ENCODE measurements at places on chromosomes 7 and 10. TPM values are rescaled to one million over a fixed set of nuclear protein-coding genes. Genes with fewer than 3 reads are reported as not detected.

The GRID2IP gene
- total RNA-seq = 0.21 TPM

The ANXA8L1 gene
- not detected for total RNA-seq

The CDK1 gene
- 153 TPM for total RNA-seq

The SLC39A12 gene
- total RNA-seq = not detected

The IKZF1 gene
- total RNA-seq = 216 TPM

The LAMB1 gene
- total RNA-seq = not detected

The TPST1 gene
- 0.62 TPM for total RNA-seq

The AKR1D1 gene
- total RNA-seq = not detected

The ANLN gene
- 46.6 TPM for total RNA-seq

The UTF1 gene
- not detected for total RNA-seq

The VAX1 gene
- total RNA-seq = not detected

DNA sequence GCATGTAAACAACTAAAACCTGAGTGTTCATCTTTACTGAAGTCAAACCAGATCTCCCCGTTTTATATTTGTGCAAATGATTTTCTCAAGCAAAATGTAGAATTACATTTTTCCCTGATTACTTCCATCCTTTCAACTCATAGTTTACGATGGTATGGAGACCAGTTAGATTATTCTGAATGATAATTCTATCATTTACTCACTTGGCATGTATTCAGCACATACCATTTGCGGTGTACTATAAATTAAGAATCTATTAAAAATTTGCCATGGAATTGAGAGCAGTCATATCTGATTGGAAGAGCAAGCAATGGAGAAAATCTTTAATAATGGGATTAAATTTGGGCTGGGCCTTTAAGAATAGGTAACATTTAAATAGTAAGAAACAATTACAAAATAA lies 22.4 kb downstream of the DNAJC1 start:
- no peak for DNase-seq

DNA sequence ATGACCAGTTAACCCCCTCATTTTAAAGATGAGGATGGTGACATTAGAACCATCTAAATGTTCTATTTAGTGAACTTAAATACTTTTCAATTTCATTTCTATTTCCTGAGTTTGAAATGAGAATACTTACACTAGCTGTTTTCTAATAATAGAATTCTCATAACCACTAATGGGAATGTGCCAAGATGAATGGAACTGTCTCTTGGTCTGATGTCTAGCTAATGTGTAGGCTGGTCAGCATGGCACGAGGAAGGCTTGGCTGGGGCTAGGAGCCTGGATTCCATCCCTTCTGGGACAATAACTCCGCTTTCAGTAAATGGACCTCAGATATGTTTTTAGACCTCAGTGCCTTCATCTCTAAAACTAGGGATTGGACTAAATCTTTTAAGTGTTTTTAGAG lies 185.8 kb upstream of the NRP1 start:
- DNase-seq = no peak

DNA sequence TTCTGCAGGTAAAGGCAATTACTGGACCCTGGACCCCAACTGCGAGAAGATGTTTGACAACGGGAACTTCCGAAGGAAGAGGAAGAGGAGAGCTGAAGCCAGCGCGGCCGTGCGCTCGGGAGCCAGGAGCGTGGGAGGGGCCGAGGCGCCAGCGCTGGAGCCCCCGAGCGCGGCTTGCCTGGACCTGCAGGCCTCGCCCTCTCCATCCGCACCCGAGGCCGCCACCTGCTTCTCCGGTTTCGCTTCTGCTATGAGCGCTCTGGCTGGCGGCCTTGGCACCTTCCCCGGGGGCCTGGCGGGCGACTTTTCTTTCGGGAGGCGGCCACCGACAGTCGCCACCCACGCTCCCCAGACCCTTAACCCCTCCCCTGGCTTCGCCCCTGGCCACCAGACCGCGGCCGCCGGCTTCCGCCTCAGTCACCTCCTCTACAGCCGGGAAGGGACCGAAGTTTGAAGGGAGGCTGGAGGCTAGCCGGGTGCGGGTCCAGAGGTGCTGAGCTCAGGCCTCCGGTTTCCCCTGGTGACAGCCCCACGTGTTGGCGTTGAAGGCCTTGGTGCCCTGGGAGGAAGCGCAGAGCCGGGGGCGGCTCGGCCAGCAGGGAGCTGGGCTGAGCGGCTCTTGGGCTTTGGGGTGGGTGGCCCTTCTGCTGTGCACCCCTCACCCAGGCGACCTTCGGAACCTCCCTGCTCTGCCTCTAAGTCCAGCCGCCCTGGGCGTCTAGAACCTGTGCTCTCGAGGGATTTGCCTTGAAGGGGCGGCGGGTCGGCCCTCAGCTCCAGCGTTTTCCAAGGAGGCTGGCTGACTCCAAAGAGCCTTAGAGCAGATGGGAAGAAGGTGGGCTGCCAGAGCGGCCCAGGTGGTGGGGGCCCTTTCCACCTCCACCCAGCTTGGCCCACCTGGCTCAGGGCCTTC lies 1.8 kb downstream of the FOXI2 start:
- DNase-seq = no peak

DNA sequence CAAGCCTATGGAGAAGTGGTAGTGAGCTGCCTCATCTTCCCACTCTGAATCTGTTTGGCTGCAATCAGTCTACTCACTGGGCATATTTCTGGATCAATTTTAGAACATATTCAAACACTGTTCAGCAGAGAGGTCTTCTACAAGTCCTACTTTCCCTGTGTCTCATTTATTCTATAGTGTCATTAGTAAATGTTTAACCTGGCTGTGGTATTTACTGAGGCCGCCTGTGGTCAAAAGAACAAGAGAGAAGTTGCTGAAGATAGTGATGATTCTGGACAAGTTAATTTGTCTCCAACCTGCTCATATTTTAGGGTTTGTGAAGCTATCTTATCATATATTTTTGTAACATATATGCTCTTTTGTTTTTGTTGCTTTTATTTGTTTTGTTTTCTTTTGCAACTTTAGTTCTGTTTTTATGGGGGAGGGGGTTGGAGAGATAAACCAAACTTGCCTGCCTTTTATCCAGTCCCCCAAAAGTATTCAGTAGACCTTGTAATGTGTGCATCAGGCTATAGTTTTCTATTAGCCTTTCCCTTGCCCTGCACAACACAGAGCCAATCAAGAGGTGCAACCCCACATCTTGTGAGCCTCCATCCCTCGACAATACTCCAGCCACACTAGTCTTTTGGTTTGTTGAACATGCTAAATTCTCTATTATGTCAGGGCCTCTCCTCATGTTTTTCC lies 362.8 kb upstream of the MBL2 start:
- no peak for DNase-seq

DNA sequence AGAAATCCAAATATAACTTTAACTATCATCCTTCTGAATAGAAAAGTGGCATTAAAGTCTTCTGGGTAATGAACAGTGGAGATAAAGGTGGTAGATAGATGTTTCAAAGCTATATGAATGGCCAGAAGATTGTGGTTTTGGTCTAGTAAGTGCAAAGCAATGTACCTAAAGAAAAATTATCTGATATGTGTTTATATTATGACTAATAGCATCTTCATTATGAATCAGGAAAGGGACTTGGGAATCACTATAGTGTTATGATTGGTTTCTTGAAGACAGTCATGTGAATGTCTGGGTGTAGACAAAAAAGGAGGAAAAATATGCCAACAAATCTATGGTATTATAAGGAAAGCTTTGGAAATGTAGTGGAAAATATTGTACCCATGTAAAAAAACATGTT lies 3.0 kb downstream of the ZNF518A start:
- no peak for DNase-seq

GRCh38 chr7:79646278-79646677 lies 192.8 kb upstream of the MAGI2 start:
- DNase-seq = no peak

- DNase-seq = no peak
Observed at GRCh38 chr10:79475877-79476276, 30.5 kb upstream of the ZCCHC24 start.

DNA sequence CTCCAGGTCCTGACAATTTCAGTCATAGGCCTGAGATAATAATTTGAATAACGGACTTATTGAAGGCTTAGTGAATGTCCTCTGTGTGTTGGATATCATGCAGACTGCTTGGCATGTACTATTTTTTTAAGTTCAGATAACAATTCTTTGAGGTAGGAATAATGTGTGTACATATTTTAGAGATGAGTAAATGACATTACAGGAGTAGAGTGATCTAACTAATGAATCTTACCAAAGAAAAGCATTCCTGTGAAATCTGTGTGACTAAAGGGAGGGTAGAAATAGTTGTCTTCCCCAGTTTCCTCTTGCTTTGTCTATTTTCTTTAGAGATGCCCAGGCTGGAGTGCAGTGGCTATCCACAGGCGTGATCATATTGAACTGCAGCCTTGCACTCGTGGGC lies 391.8 kb upstream of the ETV1 start:
- DNase-seq = no peak

DNA sequence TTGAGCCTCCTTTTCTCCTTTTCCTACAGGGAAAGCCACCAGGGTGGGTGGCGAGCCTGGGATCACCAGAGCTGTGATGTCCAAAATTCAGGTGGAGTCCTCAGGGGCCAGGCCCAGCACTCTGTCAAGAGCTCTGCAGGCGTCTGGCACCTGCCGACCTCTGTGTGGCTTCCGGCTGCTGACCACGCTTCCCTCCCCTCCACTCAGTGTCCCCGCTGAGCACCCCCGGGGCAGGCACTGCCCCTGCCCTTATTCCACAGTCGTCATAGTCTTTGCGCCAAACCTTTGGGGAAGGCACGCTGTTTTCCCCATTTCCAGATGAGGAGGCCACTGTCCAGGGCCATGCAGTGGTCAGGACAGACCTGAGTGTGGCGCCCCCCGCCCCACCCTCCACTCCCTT lies 7.5 kb downstream of the MTG1 start:
- DNase-seq = peak; percentile 6

- no peak for DNase-seq
Observed at GRCh38 chr10:113411456-113411855, 141.4 kb upstream of the HABP2 start.

DNA sequence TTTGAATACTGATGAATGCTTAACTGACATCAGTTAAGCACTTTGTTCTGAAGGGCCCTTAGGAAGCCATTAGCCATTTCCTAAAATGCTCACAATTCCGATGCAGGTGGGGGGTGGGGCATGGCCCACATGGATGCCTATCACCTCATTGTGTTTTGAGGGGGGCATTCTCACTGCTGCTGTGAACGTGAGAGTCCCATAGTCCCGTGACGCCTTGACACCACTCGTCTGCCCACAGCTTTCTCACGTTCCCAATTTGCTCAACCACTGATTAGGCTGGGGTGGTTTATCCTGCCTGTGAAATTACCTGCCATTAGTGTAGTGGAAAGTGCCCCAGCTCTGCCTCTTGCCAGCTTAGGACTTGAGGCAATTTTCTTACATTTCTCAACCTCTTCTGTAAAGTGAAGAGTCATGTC lies 31.9 kb downstream of the DUSP5 start:
- DNase-seq = peak; percentile 50

DNA sequence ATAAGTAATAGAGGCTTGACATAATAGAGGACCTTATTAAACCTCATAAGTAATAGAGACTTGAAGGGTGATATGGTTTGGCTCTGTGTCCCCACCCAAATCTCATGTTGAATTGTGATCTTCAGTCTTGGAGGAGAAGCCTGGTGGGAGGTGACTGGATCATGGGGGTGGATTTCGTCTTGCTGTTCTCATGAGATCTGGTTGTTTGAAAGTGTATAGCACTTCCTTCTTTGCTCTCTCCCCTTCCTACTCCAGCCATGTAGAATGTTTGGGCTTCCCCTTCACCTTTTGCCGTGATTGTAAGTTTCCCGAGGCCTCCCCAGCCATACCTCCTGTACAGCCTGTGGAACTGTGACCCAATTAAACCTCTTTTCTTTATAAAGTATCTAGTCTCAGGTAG lies 8.6 kb downstream of the KIFBP start:
- peak; percentile 33 for DNase-seq

DNA sequence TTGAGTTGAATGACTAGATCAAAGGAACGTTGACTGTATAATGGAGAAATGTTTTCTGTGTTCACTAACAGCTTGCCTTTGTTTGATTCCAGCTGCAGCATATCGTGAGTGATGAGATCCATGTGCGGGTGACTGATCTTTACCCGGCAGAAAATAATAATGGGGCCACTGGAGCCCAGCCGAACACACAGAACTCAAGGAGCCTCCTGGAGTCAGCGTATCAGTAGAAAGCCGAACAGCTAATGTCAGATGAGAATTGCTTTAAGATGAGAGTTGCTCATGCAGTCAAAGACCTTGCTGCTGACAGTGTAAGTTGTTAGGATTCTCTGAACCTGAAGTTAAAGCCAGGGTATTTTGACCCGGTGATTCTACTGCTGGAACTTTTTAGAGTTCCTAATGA lies 34.3 kb upstream of the MTPAP start:
- DNase-seq = no peak

DNA sequence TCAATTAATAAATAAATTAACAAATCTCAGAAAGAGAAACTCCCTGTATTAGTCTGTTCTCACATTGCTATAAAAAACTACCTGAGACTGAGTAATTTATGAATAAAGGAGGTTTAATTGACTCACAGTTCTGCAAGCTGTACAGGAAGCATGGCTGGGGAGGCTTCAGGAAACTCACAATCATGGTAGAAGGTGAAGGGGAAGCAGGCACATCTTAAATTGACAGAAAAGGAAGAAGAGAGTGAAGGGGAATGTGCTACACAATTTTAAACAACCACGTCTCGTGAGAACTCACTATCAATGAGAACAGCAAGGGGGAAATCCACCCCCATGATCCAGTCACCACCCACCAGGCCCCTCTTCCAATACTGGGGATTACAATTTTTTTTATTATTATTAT lies 358.3 kb upstream of the KIAA1217 start:
- DNase-seq = no peak

- no peak for DNase-seq
Observed at GRCh38 chr7:32535162-32535702, 39.9 kb downstream of the AVL9 start.

- no peak for DNase-seq
Observed at GRCh38 chr7:35748371-35748770, 52.5 kb upstream of the SEPTIN7 start.

DNA sequence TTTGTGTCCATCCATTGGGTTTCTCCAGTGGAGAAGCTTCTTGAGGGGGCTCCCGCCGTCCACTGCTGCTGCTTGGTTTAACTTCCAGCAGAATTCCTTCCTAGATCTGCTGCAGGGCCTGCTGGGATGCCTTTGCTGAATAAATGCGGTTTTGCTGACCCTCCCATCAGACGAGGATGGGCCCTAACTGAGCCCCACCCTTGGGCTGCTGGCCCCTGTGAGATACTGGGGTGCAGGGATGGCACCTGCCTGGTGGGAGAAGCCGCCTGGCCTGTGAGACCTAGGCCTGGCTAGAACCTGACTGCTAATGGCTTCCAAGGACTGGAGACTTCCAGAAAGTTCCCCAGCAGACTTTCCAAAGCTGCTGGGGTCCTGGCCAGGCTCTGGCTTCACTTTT lies 43.8 kb downstream of the ZNF467 start:
- DNase-seq = no peak

GRCh38 chr7:22997871-22998518 lies 15.9 kb downstream of the HYCC1 start:
- DNase-seq = no peak

- no peak for DNase-seq
Observed at GRCh38 chr7:5351507-5352265, 68.9 kb downstream of the SLC29A4 start.

DNA sequence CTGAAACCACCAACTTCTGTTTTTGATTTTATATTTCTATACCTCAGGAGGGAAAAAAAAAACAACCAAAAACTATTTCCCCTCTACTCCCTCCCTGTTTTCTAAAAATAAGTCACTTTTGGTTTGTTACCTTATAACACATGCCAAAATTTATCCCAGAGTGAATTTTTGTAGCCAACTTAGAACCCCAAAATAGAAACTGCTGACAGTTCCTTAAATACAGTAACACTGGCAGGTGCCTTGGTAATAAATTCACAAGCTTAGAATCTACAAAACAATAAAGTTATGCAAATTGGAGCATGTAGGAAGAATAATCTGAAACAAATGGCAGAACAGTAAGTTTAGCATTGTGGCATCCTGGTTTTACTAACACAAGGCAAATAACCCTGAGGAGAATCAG lies 165.0 kb upstream of the HDAC9 start:
- no peak for DNase-seq
